ENCODE measurements at places on chromosomes 6 and 20. TPM values are rescaled to one million over a fixed set of nuclear protein-coding genes. Genes with fewer than 3 reads are reported as not detected.

The LRFN2 gene
- total RNA-seq, result 0.45 TPM

The RAET1L gene
- total RNA-seq, result not detected

The COX4I2 gene
- not detected for total RNA-seq

The GRM1 gene
- not detected for total RNA-seq

The CSNK2B gene
- 302 TPM for total RNA-seq

The EFCAB8 gene
- total RNA-seq, result 0.54 TPM

The TEAD3 gene
- total RNA-seq, result 2.2 TPM

The IRAK1BP1 gene
- 3.6 TPM for total RNA-seq

The HRH3 gene
- total RNA-seq, result not detected

The TINAG gene
- not detected for total RNA-seq

The ZNF311 gene
- total RNA-seq, result 0.97 TPM

The TSHZ2 gene
- 29.5 TPM for total RNA-seq

The PPP1R16B gene
- 133 TPM for total RNA-seq

The ELOVL5 gene
- total RNA-seq, result 122 TPM

The CPNE5 gene
- 0.65 TPM for total RNA-seq

The MKKS gene
- 8.0 TPM for total RNA-seq

The FLRT3 gene
- total RNA-seq, result not detected

The ZC2HC1B gene
- not detected for total RNA-seq

The TFEB gene
- 14.9 TPM for total RNA-seq

The BPIFB1 gene
- not detected for total RNA-seq

The BMP6 gene
- 0.50 TPM for total RNA-seq

The SASH1 gene
- total RNA-seq, result 0.44 TPM

The HDGFL1 gene
- not detected for total RNA-seq

The HFE gene
- 0.12 TPM for total RNA-seq

The AIF1 gene
- 69.6 TPM for total RNA-seq

The COL21A1 gene
- not detected for total RNA-seq

The SLC25A27 gene
- 0.28 TPM for total RNA-seq

The SLC32A1 gene
- not detected for total RNA-seq

The CLVS2 gene
- total RNA-seq, result not detected

The RCAN2 gene
- 0.21 TPM for total RNA-seq

The SYCP2 gene
- total RNA-seq, result 5.3 TPM

The METTL24 gene
- total RNA-seq, result not detected

The SEMG2 gene
- total RNA-seq, result not detected

The RBPJL gene
- not detected for total RNA-seq

The FILIP1 gene
- total RNA-seq, result not detected

The C6orf58 gene
- not detected for total RNA-seq

The SNRNP48 gene
- total RNA-seq, result 18.4 TPM

The ACTL10 gene
- total RNA-seq, result 3.7 TPM

The CTSZ gene
- total RNA-seq, result 51.1 TPM

The LHFPL5 gene
- not detected for total RNA-seq

The RXRB gene
- total RNA-seq, result 46.6 TPM

The RSPO3 gene
- total RNA-seq, result not detected

The BLTP3A gene
- total RNA-seq, result 17.0 TPM

The PRR18 gene
- not detected for total RNA-seq

The HLA-DRB1 gene
- total RNA-seq, result 14.2 TPM

The IRF4 gene
- total RNA-seq, result 831 TPM

The OVOL2 gene
- not detected for total RNA-seq

The KIAA0408 gene
- 8.2 TPM for total RNA-seq

The MYB gene
- total RNA-seq, result 44.2 TPM

The DST gene
- total RNA-seq, result 8.0 TPM

The BPIFA1 gene
- total RNA-seq, result not detected

The FAM83C gene
- total RNA-seq, result not detected

The TBX18 gene
- total RNA-seq, result not detected

The PLCG1 gene
- 255 TPM for total RNA-seq

The GGT7 gene
- total RNA-seq, result 14.8 TPM

Data from activated CD4-positive, alpha-beta T cell treated with anti-CD3 and anti-CD28 coated beads, Interleukin-2, amount 10 ng/mL, durations not matched to agents 24 days and 14 days (primary cell).